ENCODE measurements at places on chromosomes 3 and 15.

GRCh38 chr3:57063032-57063431 lies 2.6 kb downstream of the SPATA12 start:
- DNase-seq: no peak

DNA sequence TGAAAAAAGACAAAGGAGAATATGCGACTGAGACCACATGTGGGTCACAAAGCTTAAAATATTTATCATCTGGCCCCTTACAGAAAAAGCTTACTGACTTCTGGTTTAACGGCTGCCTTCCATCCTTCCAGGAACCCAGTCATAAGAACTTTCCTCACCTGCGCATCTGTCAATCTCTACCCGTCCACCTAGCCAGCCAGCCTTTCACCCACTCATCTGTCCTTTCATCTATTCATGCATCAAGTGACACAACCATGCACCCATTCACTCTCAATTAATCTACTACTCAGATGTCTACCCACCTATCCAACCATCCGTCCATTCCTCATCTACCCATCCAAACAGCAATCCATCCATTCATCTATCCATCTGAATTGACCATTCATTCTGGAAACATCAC lies 64.2 kb upstream of the NR2C2 start:
- DNase-seq: no peak

- DNase-seq: no peak
Observed at GRCh38 chr3:28651159-28651558, 302.5 kb upstream of the AZI2 start.

- DNase-seq: no peak
Observed at GRCh38 chr3:122535964-122536631, 21.4 kb upstream of the KPNA1 start.

- DNase-seq: no peak
Observed at GRCh38 chr15:80490431-80490990, 86.3 kb downstream of the ARNT2 start.

DNA sequence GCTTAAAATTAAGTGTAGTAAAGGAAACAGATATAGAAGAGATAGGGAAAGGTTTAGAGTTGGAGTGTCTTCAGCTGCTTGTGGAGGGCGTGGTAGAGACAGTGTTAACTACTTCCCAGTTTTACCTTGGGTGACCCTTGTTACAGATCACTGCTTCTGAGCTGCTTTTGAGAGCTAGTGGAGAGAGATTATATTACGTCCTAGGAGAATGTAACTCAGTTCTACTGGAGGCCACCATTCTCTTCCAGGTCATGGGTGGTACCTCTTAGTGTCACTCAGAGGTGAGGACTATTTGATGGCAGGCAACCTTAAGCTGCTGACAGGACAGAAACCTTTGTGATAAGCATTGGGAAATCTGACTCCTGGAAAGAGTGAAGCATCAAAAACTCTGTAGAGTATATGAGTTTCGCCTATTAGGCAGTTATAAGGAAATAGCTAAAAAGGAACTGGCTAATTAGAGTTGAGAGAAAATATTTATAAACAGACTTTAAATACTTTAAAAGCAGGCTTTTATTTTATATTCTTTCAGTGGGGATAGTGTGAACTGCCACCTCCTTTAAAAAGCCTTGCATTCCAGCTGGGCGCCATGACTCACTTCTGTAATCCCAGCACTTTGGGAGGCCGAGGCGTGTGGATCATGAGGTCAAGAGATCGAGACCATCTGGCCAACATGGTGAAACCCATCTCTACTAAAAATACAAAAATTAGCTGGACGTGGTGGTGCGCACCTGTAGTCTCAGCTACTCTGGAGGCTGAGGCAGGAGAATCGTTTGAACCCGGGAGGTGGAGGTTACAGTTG lies 106.5 kb downstream of the ZNF609 start:
- no peak for DNase-seq

DNA sequence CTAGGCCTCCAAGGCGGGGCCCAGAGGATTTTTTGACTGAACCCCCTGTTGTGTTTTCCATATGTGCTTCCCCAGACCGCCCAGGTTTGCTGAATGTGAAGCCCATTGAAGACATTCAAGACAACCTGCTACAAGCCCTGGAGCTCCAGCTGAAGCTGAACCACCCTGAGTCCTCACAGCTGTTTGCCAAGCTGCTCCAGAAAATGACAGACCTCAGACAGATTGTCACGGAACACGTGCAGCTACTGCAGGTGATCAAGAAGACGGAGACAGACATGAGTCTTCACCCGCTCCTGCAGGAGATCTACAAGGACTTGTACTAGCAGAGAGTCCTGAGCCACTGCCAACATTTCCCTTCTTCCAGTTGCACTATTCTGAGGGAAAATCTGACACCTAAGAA lies 50.5 kb upstream of the TSEN2 start:
- no peak for DNase-seq

- DNase-seq: no peak
Observed at GRCh38 chr15:92877000-92877399, 23.1 kb upstream of the CHD2 start.

DNA sequence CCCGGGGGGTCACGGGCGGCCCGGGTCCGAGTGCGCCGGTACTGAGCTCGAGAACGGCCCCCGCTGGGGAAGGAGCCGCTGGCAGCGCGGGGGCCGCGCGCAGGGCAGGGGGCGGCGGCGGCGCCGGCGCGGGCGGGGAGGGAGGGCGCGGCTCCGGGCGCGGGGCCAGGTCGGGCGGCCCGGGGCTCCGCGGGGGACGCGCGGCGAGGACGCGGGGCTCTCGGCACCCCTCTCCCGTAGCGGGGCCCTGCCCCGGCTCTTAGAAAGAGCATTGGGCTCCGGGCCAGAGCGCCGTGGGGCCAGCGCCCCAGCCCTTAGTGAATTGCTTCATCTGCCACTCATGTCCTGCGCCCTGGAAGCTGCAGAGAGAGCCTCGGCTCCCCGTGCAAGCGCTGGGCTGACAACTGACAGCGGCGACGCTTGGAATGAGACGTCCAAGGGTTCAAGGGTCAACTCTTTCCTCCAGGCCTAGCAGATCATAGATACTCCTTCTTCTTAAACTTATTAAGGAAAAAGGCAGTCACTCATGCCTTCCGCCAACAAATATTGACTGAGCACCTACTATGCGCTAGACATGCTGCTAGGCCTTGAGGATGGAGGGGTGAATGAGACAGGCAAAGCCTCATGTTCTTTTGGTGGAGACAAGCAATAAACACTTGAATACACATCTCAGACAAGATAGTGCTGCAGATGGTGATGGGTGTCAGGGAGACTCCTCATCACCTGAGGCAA lies 140.8 kb downstream of the SMAD6 start:
- no peak for DNase-seq

- no peak for DNase-seq
Observed at GRCh38 chr3:102450976-102451375, 16.2 kb downstream of the ZPLD1 start.

GRCh38 chr3:82761858-82762257 lies 1000.4 kb upstream of the GBE1 start:
- DNase-seq: no peak
